ENCODE measurements at places on chromosomes 2 and 18.

DNA sequence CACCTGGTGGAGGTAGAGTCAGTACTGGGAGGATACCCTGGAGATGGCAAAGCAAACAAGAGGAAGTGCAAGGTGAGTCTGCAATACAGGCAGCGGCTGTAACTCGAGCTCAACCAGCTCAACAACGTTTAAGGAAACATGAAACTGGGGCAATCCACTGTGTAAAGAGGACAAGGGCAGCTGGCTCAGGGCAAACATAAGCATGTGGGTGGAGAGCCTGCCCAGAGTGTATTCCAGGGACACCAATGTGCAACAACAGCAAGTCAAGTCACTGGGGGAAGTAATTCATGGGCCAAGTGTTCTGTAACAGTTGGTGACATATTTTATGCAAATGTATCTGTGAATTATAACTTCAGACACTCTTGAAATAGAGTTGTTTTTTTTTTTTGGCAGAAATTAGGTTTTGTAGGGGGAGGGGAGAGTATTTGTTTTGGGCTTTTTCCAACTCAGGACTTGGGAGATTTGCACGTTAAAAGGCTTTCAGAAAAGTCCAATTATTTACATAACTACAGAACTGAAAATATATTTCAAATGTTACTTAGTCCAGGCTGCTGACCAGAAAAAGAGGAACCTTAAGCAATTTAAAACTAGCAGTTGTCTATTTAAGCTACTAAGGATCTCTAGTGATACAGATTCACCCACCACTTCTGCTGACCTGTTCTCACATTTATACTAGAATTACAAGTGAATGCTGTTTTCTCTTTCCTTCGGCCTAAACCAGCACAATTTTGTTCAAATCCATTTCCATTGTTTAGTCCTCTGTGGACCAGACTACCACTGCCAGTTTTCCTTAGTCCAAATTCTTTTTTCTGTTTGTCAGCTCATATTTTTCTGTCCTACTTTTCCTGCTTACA lies 18.6 kb downstream of the NRXN1 start:
- DNase-seq, result no peak

- no peak for DNase-seq
These were observed 975.7 kb upstream of the ZEB2 start for GRCh38 chr2:145495590-145495989.

- no peak for DNase-seq
These were observed 235.9 kb downstream of the EIPR1 start for GRCh38 chr2:3141696-3142095.

- DNase-seq, result no peak
These were observed 66.0 kb downstream of the CDH2 start for GRCh38 chr18:28110924-28111323.

DNA sequence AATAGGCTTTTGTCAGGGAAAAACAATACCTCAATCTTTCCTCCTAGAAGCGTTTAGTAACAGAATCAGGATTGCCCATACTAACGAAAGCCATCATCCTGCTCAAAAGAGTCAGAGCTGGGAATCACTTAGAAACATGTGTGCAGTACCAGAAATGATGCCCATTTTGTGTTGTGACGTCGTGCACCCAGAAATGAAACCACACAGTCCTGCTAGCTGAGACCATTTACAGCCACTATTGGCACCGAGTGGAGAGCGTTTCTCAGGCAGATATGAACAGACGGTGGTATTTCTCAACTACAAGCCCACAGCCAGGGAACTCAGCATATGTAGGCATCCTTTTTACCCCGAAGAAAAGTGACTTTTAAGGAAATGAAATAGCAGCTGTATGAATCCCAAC lies 284.3 kb upstream of the LRATD1 start:
- no peak for DNase-seq

DNA sequence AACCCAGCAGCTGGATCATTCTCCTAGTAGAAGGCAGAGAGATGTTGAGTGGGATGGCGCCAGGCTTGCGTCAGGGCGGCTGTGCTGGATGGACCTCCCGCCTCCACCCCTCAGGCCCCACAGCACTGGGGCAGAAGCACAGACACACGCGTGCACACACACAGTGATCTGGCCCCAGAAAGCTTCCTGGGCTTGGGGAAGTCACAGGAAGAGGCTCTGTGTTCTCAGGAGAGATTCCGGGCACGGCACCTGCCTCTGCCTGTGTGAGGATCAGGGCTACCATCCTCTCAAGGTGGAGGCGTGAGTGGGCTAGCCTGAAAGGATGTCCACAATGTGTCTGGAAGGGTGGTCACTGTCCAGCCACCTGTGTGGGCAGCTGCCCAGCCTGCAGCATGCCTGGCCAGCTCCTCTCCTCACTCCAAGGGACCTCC lies 229.8 kb upstream of the HS6ST1 start:
- no peak for DNase-seq

DNA sequence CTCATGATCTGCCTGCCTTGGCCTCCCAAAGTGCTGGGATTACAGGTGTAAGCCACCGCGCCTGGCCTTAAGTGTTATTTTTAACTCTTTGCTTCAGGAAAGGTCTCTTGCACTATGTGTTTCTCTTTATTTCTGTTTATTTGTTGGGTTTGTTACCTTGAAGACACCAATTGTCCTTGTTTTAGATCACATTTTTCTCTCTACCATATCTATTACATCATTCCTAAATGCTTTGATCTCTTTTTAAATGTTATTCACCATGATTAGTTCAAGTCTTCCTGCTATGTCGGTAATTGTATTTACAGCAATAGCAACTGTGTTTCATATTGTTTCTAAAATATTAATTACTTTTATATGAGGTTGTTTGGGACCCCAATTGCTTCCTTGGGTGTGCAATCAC lies 77.7 kb downstream of the CDC42EP3 start:
- DNase-seq, result no peak

GRCh38 chr18:12868576-12868975 lies 15.5 kb downstream of the PTPN2 start:
- DNase-seq, result no peak

GRCh38 chr2:70633508-70633907 lies 79.9 kb upstream of the TGFA start:
- DNase-seq, result no peak
